ENCODE measurements at places on chromosomes 13 and 19. TPM values are rescaled to one million over a fixed set of nuclear protein-coding genes. Genes with fewer than 3 reads are reported as not detected.
A peak's percentile ranks its signal among the peaks of the same experiment; 100 is the strongest.

IQCN gene
- polyA plus RNA-seq, result 5.0 TPM

FBXO27 gene
- 9.0 TPM for polyA plus RNA-seq

SLAIN1 gene
- polyA plus RNA-seq, result 16.3 TPM

GPR12 gene
- polyA plus RNA-seq, result 0.02 TPM

LRG1 gene
- 2.1 TPM for polyA plus RNA-seq

IZUMO2 gene
- not detected for polyA plus RNA-seq

ARHGAP35 gene
- polyA plus RNA-seq, result 8.8 TPM

CPB2 gene
- 0.16 TPM for polyA plus RNA-seq

- DNase-seq, result no peak
These were observed 10.2 kb downstream of the PPP1R37 start for GRCh38 chr19:45103156-45103507.

DNA sequence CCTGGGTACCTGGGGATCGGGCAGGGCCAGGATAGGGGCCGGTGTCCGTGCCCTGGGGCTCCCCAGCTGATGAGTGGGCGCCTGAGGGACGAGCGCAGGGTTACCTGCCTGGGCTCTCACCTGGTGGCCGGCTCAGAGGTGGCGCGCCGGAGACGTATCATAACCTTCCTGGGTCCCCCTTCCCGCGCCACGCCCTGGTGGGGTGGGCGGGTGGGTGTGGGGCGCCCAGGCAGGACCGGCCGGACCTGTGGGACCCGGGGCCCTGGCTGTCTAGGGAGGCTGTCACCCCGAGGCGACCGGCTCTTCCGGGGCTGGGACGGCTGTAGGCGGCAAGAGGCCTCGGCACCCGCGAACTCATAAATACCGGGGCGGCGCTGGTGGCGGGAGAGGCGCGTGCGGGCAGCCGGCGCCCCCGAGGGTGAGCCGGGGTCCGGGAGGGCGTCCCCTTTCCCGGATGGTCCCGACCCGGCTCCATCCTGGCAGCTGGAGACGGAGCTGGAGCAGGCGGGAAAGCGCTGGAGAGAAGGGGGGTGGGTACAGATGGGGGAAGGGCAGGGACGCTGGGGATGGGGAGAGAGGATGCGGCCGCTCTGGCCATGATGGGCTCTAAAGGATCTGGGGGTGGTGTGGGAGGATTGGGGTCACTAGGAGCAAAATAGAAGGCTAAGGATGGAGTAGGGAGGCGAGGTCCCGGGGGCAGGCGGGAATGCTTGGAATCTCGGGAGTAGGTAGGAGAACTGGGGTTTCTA lies at the start of gene ACP7:
ACP7 (plus strand) TSS at position 386 of the 749 bp plus-strand sequence. CDS start 902 bp downstream, outside the sequence.
- DNase-seq, result no peak

GRCh38 chr13:74166261-74167004 lies 32.2 kb upstream of the KLF12 start:
- DNase-seq, result no peak

DNA sequence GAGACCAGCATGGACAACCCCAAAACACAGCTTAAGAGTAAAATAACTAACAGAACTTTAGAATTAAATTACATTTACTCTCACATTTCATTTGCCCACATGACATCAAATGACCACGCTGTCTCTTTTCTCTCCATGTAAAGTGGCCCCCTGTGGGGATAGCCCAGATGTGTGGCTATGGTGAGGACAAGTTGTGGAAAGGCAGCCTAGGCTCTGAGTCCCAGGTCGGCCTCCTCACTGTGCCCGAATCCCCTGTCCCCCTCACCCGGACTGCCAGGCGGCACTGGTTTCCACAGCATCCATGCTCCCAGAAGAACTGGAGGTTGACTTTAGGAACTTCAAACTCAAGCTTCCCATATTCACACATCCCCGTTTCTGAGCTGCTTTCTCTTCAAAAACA lies 111.8 kb upstream of the UQCRFS1 start:
- no peak for DNase-seq

DNA sequence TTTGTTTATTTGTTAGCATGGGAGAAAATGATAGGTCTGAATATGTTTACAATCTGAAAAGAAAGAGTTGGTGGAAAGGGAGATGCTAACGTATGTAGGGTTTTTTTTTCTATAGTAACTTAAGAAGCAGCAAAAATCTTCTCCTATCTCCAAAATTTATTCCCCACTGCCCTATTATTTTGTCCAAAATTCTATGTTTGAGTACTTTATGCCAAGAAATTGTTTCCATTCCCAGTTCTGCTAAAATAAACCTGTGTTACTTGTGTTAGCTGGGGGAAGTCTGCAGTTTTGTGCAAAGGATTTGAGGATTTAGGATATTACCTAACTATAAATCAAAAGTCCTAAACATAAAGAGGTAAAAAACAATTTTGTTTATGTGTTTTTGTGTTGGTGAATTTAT lies 2770.4 kb upstream of the PCDH20 start:
- DNase-seq, result no peak

- no peak for DNase-seq
These were observed 173.1 kb upstream of the SOX1 start for GRCh38 chr13:111893607-111894443.

DNA sequence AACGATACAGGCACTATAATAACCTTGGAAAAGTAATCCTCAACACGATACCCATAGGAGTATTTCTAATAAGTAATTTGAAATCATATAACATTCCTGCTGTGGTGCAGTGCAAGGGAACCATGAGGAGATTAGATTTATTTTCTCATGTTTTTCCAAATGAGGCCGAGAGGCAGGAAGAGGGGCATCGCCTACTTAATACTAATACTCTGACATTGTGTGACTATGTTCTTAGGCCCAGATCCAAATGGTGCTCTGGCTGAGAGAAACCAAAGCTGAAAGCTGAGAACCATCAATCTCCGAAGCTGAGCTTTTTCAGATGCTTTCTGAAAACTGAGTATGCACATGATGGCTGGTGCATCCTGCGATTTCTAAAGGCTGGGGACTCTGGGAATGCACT lies 248.0 kb upstream of the MAB21L1 start:
- DNase-seq, result no peak

GRCh38 chr13:72875233-72875632 lies 93.3 kb downstream of the PIBF1 start:
- no peak for DNase-seq

DNA sequence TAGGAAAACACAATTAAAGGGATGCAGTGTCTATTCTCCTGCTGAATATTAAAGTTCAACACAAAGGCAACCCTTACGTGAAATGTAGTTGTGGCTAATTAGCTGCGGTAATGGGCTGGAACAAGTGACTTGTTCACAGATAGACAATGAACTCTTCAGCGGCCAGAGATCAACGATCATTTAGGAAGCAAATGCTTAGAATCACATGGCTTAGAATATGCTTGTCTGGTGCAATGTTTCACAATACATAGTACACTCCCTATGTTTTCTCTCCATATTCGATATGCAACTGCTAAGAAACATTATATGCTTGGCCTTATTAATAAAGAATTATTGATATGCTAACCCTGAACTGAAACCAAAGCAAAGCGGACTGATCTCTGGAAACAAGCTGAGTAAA lies 25.7 kb upstream of the MTUS2 start:
- no peak for DNase-seq

GRCh38 chr13:112231451-112232083 lies 144.6 kb upstream of the SPACA7 start:
- no peak for DNase-seq

- DNase-seq, result no peak
These were observed 2.8 kb upstream of the MKNK2 start for GRCh38 chr19:2053601-2054389.

DNA sequence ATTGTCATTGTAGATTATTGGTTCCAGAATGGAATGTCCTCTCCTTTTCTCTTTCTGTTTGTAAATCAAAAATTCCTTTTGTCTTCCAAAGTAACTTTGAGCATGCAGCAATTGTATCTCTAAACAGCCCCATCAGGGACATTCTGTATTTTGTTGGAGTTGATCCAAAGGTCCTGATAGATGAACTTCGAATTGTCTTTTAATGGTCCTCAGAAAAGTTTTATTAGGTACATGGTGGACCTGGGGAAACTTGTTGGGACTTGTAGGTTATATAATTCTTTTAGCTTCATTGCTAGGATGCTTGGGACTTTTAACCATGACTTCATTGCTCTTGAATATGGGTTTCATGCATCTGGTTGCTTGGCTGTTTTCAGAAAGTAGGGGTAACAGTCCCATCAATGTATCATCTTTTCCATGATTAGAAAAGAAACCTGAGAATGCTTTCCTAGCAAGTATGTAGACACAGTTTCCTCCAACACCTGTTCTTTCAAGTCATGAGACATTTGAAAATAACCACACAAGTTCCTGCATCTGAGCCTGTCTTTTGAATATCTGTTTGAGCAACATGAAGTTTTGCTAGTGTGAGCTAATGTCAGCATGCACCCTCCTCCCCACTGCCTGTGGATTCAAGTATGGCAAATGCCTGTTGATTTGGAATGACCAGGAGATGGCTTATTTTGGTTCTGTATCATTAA lies 413.1 kb downstream of the KCNRG start:
- peak; percentile 65 for DNase-seq

DNA sequence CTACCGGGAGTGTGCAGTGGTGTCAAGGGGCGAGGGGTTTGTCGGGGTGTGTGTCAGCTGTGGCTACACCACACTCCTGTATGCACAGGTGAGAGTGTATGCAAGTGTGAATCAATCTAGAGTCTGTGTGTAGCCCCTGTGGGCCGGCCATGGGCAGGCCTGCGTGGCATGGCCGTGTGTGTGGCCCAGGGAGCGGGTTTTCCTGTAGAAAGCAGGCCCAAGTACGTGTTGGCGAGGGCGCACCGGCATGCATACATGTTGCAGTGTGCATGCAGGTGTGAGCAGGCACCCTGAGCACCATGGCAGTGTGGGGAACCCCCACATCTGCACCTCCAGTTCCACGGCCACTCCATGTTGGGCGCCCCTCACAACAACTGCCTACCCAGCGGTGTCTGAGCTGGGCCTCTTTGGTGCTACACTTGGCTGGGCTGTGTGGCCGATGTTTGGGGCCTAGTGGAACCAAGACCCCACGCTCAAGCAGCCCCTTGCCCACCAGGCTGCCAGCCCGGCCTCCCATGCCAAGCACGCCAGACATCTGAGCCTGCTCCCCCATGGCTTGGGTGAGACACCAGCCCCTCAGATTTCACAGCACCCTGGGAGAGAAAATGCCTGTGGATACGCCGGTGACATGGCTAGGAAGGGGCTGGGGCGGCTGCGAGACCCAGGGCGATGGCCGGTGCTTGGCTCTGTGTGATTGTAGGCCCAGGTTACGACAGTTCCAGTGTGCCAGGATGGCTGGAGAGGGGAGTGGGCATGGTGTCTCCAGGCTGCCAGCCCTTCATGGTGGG lies 2.1 kb downstream of the NFIX start:
- no peak for DNase-seq

All from thymus (tissue), 14 donors.